ENCODE measurements at places on chromosomes 7 and 10.

DNA sequence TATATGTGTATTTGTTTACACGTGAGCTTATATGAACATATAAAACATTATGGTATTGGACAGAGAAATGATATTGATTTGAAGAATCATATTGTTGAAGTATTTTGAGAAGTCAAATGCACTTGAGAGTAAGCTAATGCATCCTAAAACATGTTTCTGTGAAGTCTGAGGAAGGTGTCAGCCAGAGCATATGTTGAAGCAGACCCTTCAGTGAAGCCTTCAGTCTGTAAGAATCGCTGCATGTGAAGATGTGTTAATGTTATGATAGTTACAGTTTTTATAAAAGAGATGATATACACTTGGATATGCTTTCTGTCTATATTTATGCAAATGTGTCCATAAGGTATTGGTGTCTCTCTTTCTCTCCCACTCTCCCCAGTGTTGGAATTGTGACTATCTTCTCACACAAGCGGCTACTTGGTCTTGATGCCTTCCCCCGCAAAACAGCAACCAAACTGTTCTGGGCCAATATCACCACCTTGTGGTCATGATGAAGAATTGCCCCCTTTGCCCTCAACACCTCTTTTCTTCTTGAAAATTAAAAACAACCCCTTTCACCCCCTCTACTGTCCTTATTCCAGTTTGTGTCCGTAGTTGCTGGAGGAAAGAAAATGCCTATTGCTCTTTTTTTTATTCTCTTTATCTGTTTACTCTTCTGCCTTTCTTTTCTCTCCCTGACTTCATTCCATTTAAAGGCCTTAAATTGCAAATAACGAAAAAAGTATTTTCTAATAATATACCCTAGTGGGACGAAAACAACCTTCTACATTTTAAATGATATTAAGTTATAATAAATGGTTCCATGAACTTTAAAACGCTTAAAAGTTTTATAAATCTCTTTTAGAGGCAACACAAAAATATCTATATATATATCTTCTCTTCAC is 64.9 kb downstream of the IKZF1 start:
- no peak for DNase-seq

- DNase-seq = peak; percentile 22
Measured at GRCh38 chr10:68110027-68110426, 739 bp downstream of the MYPN start.

- DNase-seq = no peak
Measured at GRCh38 chr7:41404375-41405074, 298.4 kb downstream of the INHBA start.

GRCh38 chr7:8638076-8638475 is 204.7 kb downstream of the NXPH1 start:
- no peak for DNase-seq

DNA sequence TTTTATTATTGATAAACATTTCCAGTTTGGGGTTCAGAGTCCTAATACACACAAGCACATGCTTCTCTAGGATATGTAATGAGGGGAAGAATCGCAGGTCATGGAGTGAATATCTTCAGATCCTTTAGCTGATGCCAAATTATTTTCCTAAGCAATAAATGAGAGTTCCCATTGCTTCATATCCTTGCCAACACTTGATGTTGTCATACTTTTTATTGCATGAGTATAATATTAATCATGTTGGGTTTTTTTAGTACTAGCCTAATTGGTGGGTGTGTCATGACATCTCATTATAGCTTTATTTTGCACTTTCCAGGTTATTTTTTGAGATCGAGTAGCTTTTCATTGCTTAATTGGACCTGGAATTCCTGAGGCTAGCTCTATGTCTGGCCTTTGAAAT is 35.3 kb downstream of the TLX1 start:
- no peak for DNase-seq

- DNase-seq = no peak
Measured at GRCh38 chr10:34384372-34384771, 430.7 kb downstream of the PARD3 start.

Data from fibroblast of the aortic adventitia (primary cell).